ENCODE measurements at places on chromosomes 4 and X.

GRCh38 chrX:28010875-28011274 lies 29.6 kb upstream of the DCAF8L1 start:
- no peak for DNase-seq

- no peak for DNase-seq
Measured at GRCh38 chr4:48944756-48945241, 38.2 kb upstream of the OCIAD2 start.

GRCh38 chr4:138400066-138400465 lies 157.9 kb upstream of the SLC7A11 start:
- DNase-seq, result no peak

DNA sequence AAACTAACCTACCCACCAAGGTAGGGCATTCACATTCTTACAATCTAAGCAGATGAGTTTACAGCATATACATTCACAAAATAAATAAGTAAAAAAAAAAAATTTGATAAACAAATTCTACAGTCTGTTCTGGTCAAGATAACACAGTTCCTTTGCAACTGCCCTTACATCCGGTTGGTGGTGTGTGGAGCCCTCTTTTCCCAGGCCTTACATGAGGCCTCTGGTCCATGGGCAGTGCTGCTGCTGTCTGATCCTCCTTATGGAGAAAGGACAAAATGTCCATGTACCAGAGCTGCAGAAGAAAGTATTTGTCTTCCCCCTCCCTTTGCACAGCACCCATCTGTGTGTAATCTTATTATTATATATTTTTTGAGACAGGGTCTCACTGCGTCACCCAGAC lies 2.2 kb upstream of the SEPTIN11 start:
- DNase-seq, result peak; percentile 17

- no peak for DNase-seq
Measured at GRCh38 chrX:131477498-131477897, 66.4 kb upstream of the OR13H1 start.

DNA sequence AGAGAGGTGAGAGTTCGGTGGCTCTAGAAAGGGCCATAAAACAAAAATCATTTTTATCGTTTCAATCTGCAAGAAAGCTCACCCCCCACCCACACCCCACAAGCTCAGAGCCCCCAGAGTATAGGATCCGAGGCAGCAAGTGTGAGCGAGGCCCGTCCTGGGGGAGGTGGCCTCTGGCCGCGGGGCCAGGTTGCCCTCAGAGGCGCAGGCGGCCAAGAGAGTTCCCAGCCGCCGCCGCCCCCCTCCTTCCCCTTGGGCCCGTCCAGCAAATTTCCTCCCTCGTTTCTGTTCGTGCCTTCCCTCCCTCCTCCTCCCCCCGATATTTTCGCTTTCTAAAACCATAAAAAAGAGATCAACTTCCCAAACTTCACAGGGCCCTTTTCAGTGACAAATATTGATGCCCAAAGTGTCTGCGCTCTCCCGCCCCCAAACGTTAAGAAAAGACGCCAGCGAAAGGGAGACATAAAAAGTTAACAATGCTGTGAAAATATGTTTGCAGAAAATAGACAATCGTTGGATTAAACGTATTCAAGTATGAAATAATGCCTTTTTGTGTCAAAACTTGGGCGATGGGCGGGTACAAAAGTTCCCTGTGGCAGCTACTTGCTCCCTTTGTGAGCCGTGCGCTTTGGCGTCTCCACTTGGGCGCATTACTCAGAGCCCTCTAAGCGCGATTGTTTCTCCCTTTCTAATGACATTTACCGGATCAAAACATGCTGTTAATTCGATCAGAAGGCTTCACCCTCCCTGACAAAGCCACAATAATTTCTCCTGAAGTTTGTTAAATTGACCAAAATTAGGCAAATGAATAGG lies 1.1 kb upstream of the HELT start:
- DNase-seq, result no peak

DNA sequence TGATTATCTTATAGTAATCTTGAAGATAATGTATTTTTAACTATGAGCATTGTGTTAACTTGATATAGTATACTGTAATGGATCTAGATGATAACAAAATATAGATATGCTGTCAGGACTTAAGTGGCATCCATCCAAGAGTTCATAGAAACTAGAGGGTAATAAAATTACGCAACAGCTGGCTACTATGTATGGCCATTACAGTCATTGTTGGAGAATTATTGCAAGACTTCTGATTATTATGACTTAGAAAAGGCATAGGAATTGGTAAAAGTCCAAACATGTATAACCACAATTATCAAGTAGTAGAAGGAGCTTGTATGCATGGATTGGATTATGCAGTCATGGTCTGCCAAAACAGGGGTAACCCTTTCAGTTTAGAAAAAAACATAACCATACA lies 9.5 kb downstream of the OGT start:
- no peak for DNase-seq

DNA sequence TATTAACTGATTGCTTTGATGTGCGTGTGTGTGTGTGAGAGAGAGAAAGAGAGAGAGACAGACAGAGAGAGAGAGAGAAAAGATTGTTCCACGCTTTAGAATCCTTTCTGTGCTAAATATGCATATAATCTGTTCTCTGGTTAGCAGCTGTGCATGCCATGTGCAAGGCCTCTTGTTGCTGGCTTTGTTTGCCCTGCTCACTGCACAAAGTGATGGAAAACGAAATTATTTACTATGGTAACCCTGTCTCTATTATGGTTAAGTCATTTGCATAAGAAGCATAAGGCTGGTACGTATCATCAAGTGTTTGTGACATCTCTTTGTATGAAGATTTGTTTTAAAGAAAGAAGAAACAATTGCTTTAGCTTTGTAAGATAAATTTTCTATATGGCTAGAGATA lies 190.2 kb upstream of the POF1B start:
- DNase-seq, result no peak

- no peak for DNase-seq
Measured at GRCh38 chr4:141647966-141648365, 11.6 kb downstream of the IL15 start.

GRCh38 chr4:17552427-17552826 lies 24.6 kb upstream of the LAP3 start:
- no peak for DNase-seq

DNA sequence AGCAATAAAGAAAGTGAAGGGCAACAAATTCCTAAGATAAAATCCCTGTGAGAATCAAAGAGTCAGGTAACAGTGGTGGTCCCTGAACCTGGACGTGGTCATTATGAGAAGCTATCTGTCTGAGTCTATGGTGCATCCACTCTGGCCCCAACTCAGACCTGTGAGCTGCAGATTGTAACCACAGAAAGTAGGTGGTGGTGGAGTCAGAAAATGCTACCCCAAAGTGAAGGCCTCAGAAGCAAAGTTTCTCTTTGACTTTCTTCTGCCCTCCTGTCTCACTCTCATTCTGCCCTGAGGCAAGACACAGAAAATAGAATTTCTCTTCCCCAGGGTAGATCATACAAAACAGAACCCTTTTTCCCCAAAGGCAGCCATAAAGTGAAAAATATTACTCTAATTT lies 84.1 kb upstream of the NEIL3 start:
- no peak for DNase-seq

DNA sequence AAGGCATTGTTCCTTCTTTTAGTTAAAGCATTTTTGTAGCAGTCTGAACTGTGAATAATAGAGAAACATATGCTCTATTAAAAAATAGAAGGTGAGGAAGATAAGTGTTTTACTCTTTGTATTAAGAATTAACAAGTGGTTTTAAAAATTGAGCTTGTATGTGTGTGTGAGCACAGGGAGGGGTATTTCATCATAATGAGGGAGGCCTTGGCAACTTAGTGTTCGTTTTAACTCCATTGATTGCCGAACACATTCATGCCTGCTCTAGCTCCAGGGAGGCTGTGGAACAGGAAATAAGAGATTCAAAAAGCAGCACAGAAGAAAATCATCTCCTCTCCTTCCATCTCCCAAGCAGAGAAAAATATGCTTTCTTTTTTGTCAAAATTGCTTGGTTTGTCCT lies 14.8 kb downstream of the SHROOM3 start:
- no peak for DNase-seq

- DNase-seq, result no peak
Measured at GRCh38 chrX:6782831-6783230, 247.9 kb upstream of the VCX3A start.

DNA sequence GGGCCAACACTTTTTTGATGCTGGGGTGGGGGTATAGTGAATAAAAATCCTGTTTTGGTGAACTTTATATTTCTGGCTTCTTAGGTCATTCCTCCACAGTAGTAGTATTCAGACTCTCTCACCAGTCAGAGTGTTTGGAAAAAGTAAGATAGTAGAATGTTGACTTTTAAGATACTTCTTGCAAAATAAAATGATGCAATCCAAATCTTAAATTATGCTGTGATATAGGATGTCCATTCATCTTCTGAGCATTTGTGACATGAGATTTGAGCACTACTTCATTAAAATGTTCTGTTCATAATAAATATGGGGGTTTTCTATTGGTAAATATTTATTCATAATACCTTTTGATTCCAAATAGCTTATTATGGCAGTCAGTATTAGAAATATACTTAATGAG lies 70.1 kb downstream of the BMP2K start:
- DNase-seq, result no peak

DNA sequence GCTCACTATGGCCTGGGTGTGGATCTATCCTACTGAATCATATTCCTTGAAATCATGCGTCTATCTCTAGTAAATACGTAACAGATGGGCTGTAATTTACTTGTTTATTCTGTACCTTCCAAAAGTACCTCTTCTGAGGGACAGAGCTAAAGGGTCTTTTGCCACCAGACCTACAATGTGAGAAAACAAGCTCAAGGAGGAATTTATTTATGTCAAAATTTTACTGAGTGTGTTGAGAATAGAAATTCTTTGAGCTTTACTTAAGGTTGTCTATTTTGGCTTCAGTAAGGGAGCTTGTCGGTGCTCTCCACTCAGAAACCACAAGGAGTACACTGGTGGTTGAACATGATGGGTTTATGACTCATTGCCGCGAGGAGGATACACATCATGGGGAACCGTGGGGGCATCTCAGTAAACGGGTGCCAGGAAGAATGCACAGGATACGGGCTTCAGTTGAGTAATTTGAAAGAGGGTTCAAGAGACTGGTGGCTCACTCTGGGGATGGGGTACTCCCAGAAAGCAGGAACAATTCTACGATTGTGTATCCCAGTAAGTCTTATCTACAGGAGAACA lies 3.0 kb downstream of the ANK2 start:
- no peak for DNase-seq

- DNase-seq, result no peak
Measured at GRCh38 chr4:81607950-81608349, 136.2 kb upstream of the RASGEF1B start.

DNA sequence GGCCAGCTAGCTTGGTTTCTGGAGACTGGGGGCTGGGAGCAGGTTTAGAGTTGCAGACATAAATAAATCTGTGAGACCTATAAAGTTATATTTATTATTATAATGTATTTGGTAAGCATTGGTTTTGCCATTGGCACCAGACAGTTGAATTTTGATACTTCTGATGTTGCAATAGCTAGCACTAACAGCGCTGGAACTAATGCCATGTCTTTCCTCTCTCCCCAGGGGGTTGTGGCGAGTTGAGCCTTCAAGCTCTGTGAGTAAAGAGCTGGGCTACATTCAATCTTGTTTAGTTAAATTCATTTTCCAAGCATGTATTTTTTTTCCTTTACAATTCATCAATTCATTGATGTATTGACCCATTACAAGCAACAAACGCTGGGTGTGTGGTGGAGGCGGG lies 358.7 kb upstream of the NR3C2 start:
- no peak for DNase-seq

DNA sequence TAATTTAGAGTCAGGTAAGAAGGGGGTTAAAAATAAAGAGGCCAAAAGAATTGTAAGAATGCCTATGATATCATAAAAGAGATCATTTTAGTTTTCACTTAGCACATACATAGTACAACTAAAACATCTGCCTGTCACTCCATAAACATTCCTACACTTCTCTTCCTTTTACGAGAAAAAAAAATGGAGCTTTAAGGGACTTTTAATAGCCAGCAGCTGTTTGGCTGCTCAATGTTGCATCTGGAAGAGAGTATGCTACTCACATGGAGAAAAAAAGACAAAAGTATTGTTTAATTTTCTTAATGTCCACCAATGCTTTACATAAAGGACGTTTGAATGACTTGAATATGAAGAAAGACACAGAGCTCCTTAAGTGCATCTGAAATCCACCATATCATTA lies 48.7 kb upstream of the TNIP3 start:
- DNase-seq, result no peak

DNA sequence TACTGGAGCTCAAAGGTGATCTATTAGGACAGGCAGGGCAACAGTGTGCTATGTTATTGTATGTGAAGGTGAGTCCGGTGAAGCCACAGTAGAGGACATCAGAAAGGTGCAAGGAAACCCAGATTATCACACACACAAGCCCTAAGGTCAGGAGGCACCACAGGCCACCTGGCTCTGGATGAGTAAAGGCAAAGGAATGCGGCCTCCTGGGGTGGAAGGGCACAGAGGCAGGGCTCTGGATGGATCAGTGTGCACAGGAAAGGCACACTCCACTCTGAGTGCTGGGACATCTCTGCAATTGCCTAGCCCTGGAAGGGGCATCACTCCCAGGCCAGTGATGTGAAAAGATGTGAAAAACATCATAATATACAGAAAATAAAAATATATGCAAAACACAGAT lies 683.5 kb downstream of the TRIML1 start:
- no peak for DNase-seq

GRCh38 chr4:121421594-121421993 lies 40.8 kb upstream of the QRFPR start:
- no peak for DNase-seq

- DNase-seq, result no peak
Measured at GRCh38 chr4:176357359-176358082, 37.8 kb downstream of the SPCS3 start.

- no peak for DNase-seq
Measured at GRCh38 chr4:21384609-21385008, 564.0 kb downstream of the KCNIP4 start.

DNA sequence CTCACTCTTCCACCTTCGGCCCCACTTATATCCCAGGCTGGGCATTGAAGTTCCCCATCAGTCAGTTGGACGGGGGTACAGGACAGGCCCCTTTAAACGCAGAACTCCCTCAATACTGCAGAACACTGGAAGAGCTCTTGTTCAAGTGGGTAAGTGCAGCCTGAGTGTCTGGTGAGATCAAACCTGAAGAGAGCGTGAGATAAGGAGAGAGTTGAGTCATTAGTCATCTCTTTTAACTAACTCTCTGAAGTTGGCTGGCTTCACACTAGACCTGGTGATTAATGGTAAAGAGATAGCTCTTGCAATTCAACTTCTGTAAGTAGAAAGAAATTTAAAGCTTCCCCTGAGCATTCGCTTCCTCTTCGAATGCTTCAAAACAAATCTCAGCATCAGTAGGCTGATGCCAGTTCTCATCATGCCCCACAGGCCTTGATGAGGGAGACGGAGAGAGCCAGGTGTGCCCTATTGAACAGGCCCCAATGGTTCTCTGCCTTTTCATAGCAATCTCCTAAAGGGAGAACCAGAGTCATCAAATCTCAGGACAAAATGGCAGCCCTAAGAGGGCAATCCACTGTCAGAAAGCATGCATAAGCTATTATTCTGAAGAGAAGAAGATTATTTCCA lies 41.0 kb upstream of the JADE1 start:
- DNase-seq, result no peak

All from globus pallidus (tissue), 1 donor.